ENCODE measurements at places on chromosomes 6 and 20.
A peak's percentile ranks its signal among the peaks of the same experiment; 100 is the strongest.

GRCh38 chr20:57262301-57262700, 4.1 kb downstream of the BMP7 start:
- DNase-seq = no peak

GRCh38 chr20:53208110-53208832, 236.1 kb downstream of the TSHZ2 start:
- no peak for DNase-seq

DNA sequence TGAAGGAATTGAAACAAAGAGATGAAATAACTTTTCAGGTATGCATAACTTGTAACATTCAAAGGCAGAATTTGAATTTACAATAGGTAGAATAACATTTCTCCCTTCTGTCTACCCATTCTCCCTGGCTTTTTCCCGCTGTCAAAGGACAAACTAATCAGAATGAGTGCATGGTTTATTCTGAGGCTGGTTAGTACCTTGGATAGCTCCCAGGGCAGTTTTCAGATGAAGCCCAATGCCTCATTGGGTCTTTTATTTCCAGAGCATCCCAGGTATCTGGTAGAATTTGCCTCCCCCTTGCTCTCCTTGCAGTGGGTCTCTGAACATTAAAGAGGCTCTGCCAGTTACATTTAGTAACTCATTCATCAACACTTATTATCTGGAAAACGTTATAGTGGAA, 665.5 kb downstream of the BCKDHB start:
- no peak for DNase-seq

- DNase-seq = no peak
Observed at GRCh38 chr6:152173321-152173720, 365.8 kb downstream of the ESR1 start.

DNA sequence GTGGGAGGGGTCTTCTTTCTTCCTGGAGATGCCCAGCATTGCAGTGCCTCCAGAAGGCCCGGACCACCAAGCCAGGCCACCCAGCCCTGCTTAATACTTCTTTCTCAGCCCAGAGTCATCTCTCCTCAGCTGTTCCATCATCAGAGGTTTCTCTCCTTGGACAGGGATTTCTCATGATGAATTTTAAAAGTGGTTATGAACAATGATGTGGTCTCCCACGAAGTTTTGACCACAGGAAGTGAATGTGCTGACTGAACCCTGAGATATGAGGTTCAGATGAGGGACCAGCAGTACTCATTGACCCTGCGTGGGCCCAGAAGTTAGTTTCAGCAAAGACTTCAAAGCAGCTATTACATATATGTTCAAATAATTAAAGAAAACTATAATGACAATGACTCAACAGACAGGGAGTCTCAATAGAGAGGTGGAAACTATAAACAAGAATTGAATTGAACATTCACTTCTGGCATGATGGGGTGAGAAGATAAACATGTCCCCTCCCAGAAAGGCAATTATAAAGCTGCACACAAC, 114.5 kb upstream of the SLC22A16 start:
- DNase-seq = no peak

- DNase-seq = no peak
Observed at GRCh38 chr20:18929800-18930199, 116.2 kb downstream of the SCP2D1 start.

DNA sequence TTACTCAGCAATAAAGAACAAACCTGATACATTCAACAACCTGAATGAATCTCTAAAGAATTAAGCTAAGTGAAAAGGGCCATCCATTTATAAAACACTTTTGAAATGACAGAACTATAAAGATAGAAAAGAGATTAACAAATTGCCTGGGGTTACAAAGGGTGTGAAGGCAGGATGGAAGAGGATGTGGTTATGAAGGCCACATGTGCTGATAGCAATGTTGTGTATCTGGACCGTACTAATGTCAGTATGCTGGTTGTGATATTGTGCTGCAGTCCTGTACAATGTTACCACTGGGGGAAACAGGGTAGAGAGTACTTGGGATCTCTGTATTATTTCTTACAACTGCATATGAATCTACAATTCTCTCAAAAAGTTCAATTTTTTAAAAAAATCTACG, 36.4 kb downstream of the ELOVL5 start:
- DNase-seq = no peak

DNA sequence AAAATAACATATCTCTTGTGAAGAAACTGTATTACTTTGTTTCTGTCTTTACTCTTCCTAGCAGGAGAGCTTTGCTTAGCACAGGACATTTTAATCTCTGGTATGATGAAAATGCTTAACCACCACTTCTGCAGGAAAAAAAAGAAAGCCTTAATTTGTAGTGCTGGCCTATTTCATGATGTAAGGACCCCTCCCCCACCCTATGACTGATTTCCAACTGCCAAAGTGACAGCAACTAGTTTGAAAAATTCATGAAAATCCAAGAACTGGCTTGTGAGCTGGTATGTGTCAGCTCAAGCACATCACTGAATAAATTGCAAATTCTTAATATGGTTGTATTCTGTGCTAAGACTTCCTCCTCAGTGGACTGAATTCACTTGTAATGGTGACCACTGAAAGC, 125.3 kb downstream of the REV3L start:
- no peak for DNase-seq

- DNase-seq = no peak
Observed at GRCh38 chr6:113805173-113805790, 51.9 kb upstream of the MARCKS start.

DNA sequence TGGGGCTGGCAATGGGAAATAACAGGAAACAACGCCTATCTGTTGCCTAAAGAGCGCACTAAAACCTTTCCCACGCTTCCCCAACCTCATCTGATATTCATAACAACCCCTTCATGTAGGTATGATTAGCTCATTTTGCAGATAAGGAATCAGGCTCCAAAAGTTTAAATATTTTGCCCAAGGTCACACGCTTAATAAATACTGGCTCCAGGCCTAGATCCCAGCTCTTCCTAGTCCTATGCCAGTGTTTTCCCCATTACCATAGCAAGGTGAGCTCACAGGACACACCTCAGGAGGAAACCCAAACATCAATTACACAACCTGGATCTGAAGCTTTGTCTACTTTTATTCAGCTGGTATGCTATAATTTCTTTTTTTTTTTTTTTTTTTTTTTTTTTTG, 19.6 kb downstream of the MBOAT1 start:
- DNase-seq = no peak

DNA sequence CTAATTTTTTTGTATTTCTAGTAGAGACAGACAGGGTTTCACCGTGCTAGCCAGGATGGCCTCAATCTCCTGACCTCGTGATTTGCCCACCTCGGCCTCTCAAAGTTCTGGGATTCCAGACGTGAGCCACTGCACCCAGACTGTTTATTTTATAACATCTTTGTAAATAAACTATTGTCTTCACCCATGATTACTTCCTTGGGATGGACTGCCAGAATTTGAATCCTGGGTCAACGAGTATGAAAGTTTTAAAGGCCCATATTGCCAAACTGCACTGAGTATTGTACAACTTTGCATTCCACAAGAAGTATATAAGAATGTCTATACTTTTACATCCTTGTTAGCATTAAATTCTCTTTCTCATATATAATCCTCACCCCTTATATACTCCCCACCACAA, 38.6 kb downstream of the ZHX3 start:
- DNase-seq = no peak

- DNase-seq = no peak
Observed at GRCh38 chr6:20166210-20166609, 46.1 kb downstream of the MBOAT1 start.

DNA sequence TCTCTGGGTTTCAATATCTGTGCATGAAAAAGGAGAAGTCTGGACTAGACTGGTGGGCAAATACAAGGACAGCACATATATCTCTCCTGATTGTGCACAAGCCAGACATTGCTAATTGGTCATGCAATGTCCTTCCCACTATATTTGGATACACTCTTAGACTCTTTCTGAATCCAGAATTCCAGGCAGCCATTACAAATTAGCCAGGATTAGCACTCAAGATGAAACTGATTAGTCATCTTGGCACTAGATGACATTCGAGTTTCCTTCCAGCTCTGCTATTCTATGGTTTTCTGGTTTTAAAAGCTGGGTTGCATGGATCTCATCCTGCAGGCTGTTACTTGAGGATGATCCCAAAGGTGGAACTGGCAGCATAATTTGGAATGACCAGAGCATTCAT, 73.2 kb downstream of the SCP2D1 start:
- no peak for DNase-seq

DNA sequence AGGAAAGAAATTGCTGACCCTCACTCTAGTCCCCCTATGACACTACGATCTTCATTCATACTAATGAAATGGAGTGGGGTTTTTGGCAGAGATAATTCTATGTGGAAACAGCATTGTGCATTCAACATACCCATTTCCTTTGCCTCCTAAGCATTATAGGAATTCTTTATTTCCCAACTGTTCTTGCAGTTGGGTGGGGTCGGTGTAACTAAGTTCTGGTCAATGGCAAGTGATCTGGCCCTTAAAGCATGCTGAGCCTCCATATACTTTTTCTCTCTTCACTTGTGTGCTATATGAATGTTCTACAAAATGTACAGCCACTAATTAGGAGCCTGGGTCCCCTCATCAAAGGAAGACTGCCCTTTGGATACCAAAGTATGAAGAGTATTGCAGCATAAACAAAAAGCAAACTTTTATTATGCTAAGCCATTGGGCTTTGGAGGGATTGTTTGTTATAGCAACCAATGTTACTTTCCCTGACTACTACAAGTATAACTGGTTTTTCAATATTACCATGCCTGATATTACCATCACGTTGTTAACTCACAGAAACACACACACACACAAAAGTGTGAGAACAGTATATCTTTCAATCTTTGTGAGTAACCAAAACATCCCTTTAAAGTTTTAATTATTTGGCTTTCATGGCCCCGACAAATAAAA, 9.0 kb upstream of the ISM1 start:
- DNase-seq = no peak

DNA sequence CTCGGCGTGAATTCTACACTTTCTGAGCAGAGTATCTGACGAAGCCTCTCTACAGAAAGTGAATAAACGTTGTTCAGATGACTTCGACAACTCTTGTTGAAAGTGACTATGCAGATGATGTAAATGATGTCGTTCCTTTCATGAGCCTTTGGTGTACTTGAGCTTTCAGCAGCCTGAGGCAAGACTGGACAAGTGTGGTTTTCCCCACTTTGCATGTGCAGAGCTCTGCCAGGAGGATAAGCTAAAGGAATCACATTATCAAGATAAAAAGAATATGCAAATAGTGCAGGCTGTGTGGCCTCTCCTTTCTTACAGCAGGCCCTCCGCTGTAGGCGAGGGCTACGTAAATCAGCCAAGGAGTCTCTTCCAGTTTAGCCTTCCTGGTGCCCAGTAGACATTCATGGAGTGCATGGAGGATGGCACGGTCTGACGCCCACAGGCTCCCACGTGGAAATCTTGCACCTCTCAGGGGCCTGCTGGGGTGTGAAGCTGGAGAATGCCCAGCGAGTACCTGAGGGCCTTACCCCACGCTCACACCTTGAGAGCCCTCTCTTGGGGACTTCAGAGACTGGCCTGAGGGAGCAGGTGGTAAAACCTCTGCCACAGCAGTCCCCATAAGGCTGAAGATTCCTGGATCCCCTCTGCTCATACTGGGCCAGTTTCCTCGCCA, 54.9 kb downstream of the RPP40 start:
- no peak for DNase-seq

DNA sequence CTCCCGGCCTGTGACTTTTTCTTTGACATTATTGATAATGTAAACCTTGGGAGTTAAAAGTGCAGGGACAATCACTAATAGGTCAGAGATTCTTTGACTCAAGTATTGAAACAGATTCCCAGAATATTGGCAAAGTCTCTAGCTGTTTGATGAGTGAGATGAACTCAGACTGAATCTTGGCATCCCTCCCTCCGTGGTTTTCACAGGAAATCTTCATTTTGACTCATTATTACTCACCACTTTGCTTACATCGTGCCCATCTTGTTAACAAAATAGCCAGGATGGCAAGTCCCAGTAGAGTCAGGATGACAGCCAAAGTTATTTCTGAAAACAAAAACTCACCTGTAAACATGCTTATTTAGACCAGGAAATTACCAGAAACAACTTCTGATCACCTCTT, 2.0 kb downstream of the TSBP1 start:
- peak; percentile 63 for DNase-seq

DNA sequence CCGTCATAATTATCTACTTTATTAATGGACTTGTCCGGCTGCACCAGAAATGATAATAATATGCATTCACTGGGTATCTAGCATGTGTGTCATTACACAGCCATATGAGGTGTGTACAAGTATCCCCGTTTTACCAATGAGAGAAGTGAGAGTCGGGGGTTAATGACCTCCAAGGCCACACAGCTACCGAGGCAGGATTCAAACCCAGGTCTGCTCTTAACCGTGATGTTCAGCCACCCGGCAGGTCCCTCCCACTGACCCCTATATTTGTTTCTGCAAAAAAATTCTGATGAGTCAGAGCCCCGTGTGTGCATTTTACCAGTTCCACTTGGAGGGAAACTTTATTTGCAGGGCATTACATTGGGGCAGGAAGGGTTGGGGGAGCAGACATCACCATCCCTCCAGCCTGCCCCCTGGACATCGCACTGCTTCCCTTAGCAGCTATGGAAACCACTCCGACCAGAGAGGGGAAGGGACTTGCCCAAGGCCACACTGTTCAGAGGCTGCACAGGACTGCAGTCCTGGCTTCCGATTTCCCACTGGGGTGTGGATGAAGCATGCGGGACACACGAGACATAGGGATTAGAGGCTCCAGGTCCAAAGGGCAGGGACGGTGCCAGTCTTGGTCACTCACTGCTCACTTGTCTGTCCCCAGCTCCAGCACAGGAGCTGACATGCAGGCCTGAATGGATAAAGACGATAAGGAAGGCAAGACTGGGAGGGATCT, 10.1 kb upstream of the SRC start:
- DNase-seq = no peak

DNA sequence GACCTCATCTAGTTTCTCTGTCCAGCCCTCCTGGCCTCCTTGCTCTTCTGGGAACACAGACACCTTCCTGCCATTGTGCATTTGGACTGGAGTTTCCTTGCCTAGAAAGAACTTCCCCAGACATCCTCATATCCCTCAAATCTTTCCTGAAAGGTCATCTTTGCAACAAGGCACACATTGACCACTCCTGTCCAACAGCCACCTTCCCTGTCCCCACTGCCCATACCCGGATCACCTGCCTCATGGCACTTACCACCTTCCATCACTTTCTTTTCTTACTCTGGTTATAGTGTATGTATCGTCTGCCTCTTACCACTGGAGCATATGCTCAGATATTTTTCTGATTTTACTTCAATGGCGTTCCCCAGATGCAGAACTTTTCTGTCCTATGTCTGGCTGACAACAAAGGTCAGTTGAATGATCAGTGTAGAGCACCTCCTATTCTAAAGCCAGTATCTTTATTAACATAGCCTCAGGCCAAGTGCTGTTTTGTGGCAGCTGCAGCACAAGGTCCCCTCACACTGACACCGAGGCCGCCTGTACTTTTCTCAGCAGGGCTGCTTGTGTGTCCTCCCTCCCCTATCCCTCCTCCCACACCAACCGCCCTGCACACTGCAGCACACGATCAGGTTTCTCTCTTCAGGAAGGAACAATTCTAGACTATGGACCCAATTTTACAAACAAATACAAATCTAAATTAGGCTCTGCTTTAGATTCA, 4.1 kb downstream of the HLA-C start:
- DNase-seq = no peak

GRCh38 chr20:43987018-43987417, 72.4 kb downstream of the TOX2 start:
- DNase-seq = no peak

- no peak for DNase-seq
Observed at GRCh38 chr6:147131532-147132128, 72.6 kb upstream of the STXBP5 start.

- no peak for DNase-seq
Observed at GRCh38 chr20:35886537-35886936, 67.8 kb downstream of the SCAND1 start.

Measured in SW 1271 (cell line).